Myocyte (in vitro differentiated cells): ENCODE measurements at places on chromosomes 2 and 18.

GRCh38 chr18:21742315-21742687 is 1.7 kb downstream of the MIB1 start:
- DNase-seq, result no peak

- DNase-seq, result no peak
Measured at GRCh38 chr2:65594150-65594549, 161.8 kb upstream of the SPRED2 start.

DNA sequence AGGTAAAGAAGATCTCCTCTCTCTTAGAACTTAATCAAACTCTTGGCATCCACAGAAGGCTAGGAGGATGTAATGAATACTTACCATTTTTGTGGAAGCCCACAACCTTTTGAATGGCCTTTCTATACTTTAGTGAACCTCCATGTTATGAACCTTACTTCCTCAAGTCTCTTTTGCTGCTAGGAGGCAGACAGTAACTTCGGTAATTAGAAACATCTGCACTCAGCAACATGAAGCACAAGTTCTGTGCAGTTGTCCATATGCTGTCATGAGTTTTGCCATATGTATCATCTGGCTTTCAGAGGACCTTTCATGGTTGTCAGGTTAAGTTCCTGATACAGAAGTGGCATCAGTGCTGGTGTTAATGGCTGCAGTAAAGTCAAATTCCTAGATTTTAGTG is 50.4 kb downstream of the PDK1 start:
- DNase-seq, result no peak

- peak; percentile 71 for DNase-seq
Measured at GRCh38 chr2:226759768-226760167, 39.9 kb downstream of the IRS1 start.

GRCh38 chr18:596288-596881 is 403 bp upstream of the CLUL1 start:
- DNase-seq, result no peak

DNA sequence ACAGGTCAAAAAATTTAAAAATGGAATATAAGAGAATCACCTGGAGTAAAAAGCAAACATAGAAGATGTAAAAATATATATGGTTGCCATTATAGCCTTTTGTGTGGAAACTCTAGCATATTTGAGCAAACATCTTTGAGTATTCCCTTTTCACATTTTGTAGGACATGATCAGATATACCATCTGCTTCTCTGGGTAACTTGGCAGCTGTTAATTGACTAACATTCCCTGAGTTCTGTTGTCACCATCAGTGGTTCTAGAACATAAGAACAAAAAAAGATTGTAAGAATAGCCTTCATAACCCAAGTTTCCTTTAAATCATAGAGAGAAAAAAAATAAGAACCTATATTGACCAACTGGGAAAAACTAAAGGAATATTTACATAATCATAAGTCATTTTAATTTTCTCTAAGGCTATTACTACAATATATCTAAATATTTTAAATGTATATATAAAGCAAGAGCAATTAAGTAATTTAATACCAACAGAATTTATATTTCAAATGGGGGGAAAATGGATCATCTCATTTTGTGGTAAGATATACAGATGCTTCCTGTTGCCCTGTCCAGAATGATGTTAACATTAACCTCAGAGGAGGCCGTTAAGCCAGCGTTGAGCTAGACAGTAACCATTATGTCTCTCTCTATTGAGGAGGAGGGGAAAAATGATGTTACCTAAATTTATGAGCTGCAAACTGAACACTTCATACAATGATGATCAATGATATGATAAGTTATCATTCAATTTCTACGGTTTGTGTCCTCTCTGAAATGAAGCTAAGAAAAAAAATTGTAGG is 9.8 kb upstream of the INO80D start:
- no peak for DNase-seq

GRCh38 chr18:25248755-25249154 is 103.2 kb downstream of the ZNF521 start:
- no peak for DNase-seq

- no peak for DNase-seq
Measured at GRCh38 chr2:45647356-45647755, 4.1 kb upstream of the PRKCE start.

- DNase-seq, result no peak
Measured at GRCh38 chr2:57907411-57907810, 139.2 kb upstream of the VRK2 start.

- no peak for DNase-seq
Measured at GRCh38 chr2:205722283-205722918, 40.1 kb downstream of the NRP2 start.

- no peak for DNase-seq
Measured at GRCh38 chr2:69163556-69163955, 150.6 kb downstream of the ANTXR1 start.

GRCh38 chr2:20273042-20273441 is 48.1 kb upstream of the SDC1 start:
- no peak for DNase-seq

GRCh38 chr18:44781886-44782285 is 101.2 kb downstream of the SETBP1 start:
- peak; percentile 47 for DNase-seq

- no peak for DNase-seq
Measured at GRCh38 chr2:176704282-176704858, 435.1 kb downstream of the MTX2 start.

DNA sequence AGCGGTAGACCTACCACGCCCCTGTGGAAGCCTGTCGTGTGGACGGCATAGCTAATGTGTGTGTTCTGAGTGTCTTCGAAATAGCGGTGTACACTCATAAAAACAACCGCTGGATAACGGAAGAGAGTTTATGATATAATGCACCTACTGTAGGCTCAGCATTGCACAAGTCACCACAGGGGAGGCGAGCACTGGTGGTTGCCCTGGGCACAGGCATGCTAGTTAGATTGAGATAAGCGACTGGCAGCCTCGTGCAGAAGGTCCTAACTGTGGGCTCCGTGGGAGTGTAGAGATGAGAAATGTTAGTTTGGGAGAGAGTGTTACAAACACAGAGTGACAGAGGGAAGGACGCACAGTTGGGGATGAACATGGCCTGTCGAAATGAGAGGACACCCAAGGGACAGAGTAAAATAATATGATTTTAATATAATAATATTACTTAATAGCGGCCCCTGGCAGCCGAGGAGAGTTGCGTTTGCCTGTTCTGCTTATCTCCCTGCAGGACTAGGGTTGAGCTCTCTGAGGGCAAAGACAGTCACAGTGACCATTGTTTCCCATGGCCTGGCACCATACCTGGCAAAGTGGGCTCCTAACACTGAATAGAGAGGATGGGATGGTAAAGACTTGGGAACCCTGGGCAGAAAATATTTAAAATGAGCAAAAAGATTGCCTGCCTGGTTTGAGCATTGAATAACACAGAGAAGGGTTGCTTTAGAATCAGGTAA is 204.2 kb downstream of the GBX2 start:
- DNase-seq, result no peak

GRCh38 chr2:138030459-138030858 is 66.2 kb downstream of the HNMT start:
- DNase-seq, result no peak

GRCh38 chr2:43513216-43513615 is 82.6 kb downstream of the THADA start:
- no peak for DNase-seq

GRCh38 chr2:20571644-20572215 is 79.2 kb downstream of the HS1BP3 start:
- DNase-seq, result no peak

GRCh38 chr2:234027641-234028040 is 22.9 kb upstream of the SPP2 start:
- no peak for DNase-seq

DNA sequence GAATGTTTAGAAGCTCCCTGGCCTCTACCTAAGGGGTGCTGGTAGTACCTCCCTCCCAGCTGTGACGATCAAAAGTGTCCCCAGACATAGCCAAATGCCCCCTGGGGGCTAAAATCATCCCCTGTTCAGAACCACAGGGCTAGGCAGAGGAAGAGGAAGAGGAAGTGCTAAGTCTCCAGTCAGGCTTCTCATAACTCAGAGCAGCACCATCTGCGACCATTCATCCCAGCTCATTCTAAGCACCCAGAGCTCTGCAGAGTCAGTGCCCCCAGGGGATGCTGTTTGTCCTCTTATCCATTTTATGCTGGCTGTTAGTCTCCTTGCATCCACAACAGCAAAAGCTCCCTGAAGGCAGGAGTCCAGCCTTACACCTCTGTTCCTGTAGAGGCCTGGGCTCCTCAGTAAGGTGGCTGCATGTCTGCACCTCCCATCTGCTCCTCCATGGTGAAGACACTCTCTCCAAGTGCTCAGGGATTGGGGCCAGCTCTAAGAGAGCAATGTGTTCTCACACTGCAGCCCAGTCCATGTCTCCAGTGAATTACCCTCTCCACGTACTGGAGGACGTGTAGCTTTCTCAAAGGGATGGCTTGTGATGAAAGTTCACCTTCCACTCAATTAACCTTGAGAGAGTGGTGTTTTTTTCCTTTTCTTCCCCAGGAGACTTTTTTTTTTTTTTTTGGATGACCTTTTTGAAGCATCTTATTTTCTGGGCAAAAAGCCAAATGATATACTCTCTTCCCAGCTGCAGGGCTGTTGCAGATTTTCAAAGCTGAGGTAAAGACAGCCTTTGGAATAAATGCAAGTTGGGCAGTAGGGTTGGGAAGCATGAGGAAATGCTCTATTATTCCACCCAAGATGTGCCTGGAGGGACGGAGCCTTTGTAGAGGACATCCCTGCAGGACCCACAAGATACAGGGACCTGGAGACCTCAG is 158.9 kb upstream of the SLC14A2 start:
- DNase-seq, result no peak

GRCh38 chr2:217429981-217430500 is 570.2 kb upstream of the TNP1 start:
- DNase-seq, result no peak

DNA sequence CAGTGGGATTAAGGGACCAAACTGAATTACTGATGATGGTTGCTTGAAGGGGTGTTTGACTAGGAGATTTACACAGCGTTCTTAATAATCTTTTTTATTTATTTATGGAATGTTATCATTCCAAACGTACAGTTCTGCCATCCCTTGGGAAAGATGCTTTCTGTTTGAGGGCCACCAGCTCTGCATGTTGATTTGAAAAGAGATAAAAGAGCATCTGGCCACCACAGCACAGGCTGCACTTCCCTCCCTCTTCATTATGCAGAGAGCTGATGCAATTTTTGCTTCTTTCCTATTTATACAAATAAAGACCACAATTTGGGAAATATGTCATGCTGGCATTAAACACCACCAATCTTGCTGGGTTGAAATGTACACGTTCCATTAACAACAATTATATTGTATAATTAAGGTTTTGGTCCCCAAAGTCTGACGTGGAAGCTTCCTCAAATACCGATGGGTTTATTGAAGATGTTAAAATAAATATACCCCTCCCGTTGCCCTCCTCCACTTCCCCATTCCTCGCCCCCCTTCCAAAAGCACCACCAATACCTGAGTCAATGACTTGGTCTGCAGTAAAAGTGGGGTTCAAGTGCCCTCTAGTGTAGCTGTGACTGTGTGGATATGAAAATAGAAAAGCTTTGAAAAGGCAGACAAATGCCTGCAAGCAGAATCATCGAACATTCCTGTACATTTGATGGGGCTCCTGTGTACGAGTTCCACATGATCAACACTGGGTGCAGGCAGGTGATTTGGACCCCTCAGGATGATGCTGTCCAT is 211.9 kb downstream of the HRH4 start:
- DNase-seq, result no peak

DNA sequence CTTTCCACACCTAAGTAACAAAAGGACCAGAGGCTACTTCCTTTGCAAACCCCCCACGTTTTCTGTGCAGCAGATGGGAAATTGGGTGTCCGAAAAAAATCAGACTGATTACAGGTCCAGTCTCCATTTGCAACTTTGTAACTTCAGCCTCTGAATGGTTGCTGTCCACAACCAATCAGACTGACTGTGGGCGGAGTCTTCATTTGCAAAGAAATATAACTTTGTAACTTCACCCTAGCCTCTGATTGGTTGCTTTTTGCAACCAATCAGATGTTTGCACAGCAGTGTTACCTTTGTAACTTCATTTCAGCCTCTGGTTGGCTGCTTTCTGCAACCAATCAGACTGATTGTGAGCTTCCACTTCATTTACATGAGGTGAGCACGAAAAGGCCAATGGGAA is 27.8 kb upstream of the CACNB4 start:
- DNase-seq, result no peak

DNA sequence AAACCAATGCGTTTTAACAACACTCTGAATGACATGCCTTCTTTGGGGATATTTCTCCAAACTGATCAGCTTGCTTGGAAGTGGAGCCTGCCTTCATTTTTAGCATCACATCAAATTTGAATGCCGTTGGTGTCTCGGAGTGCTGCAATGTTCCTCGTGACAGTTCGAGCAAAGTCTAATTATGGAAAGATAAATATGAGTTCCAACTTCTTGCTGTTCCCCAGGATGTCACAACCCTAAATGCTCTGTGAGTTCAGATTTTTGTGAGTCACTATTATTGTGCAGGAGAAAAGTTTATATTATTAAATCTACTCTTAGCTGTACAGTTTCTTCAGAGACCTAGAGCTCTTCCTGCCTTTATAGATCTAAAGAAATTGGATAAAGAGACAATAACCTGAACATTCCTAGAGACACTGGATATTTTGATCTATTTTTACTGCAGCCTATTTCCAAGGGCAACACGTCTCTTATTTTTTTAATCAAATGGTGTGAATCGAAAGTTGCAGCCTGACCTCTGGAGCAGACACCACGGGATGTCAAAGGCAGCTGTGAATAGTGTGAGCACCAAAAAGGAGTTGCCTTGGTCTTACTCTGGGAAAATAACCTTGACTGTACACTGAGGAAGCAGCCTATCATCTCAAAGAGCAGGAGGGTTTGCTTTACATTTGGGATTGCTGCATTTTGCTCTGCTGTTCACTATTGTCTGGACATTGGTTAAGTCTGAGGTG is 330.1 kb downstream of the TDRD15 start:
- DNase-seq, result no peak

DNA sequence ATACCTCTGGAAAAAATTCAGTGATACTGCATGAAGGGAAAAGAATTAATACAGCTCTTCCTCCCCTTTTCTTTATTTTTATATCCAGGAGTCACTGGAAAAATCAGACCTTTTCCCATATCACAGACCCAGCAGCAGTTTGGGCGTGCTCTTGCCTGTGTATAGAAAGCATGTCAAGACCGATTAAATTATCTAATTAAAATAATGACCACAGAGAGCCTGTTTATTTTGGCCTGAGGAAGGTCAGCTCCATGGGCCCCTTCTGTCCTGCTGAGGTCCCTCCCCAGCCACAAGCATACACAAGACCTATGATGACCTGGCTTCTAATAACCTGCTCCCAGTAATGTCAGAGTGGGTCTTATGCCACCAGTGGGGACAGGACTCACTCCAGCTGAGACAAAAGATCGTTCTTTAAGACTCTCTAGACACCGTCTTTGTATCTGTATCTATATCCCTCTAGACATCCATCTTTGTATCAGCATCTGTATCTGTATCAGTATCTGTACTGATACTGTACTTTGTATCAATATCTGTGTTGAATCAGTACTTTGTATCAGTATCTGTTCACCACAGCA is 147.8 kb downstream of the VAPA start:
- DNase-seq, result no peak

- no peak for DNase-seq
Measured at GRCh38 chr18:43054815-43055519, 60.5 kb downstream of the RIT2 start.

- peak; percentile 91 for DNase-seq
Measured at GRCh38 chr2:240384711-240385450, 50.6 kb upstream of the GPC1 start.

GRCh38 chr2:207567671-207568070 is 37.9 kb downstream of the CREB1 start:
- no peak for DNase-seq
